ENCODE measurements at places on chromosomes 3 and 15.

GRCh38 chr3:159922861-159923312, 65.7 kb upstream of the IL12A start:
- no peak for DNase-seq

DNA sequence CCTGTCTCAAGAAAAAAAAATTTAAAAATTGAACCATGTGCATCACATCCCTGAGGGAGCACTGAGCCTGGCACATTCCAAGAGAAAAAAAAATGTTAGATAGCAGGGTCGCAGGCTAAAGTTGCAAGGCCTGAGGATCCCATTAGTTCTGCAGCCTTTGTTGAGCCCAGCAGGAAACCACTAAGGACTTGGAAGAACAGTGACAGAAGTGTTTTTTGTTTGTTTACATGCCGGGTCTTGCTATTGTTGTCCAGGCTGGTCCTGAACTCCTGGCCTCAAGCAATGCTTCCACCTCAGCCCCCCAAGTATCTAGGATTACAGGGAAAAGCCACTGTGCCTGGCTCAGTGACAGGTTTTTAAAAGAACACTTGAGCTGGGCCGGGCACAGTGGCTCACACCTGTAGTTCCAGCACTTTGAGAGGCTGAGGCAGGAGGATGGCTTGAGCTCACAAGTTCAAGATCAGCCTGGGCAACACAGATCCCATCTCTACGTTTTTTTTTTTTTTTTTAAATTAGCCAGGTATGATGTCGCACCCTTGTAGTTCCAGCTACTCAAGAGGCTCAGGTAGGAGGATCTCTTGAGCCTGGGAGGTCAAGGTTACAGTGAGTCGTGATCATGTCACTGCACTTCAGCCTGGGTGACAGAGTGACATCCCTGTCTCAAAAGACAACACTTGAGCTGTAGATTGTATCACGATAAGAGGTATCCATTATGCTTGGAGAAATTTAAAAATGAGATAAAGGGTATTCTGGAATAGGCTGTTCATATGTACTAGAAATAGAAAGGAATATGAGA, 15.2 kb downstream of the CHAC1 start:
- DNase-seq: no peak

DNA sequence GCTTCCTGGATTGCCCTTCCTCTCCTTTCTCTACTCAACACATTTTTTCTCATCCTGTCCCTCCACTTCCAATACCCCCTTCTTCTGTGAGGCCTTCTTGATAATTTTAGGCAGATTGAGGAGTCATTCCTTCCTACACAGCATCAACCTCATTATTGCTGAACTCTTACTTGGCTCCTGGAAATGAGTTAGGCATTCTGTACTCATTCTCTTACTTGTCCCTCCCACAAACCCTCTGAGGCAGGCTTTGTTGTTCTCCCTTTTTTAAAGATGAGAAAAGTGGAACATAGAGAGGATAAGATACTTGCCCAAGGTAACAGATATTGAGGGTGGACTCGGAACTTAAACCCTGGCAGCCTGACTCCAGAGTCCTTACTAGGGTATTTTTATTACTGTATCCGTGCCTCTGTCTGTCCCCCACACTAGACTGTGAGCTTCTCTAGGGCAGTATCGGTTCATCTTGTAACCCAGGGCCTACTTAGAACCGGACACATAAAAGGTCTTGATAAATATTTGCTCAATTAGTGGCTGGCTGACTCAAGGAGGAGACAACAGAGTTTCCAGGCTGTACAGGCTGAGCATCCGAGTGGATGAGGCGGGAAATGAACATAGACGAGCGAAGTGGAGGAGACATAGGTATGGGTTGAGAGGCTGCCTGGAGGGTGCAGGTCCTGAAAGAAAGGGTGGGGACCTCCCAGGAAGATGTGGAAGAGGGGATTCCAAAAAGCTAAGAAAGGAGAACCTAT, 148.7 kb upstream of the ATP2B2 start:
- DNase-seq: no peak

DNA sequence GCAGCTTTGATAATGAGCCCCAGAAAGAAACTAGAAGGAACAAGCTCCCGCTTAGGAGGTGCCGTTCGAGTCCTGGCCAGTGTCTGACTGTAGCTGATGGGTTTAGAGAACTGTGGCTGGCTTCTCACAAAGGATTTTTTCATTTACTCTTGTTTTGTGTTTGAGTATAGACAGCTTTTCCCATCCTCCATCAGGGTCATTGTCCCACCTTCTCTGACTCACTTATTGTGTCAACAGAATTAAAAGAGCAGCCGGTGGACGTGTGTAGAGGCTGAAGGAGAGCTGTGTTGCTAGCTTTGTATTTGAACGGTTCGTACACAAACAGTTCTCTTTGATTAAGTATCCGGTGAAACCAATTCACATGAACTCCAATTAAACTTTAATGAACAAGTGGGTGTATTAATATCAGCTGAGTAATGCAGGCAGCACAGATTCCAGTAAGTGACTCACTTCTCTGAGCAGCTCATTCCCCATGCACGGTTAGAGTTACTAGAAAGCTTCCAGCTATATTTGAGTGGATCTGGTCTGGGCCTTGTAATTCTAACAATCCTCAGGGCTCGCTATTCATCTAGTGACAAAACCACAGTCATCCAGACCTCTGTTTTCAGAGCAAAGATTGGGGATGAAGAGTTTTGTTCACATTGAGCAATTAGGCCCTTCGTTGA, 141.0 kb downstream of the LPP start:
- DNase-seq: no peak

DNA sequence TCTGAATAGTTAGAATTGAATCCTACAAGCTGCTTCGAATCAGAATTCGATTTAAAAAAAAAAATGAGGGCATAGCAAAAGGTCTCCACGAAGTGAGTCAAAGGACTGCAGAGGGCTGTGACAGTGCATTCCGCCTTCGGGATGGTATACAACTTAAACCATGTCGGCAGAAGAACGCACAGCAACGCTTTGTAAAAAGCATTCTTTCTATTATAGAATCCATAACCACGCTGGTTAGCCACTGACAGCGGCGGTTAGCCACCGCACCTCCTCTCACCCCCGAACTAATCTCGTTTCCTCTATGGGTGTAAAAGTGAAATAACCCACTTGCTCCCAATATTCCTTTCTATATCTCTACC, 664 bp upstream of the PIK3CA start:
- peak; percentile 56 for DNase-seq

Measured in aorta (tissue), 5 donors.